ENCODE measurements at places on chromosomes 5 and 9.
A peak's percentile ranks its signal among the peaks of the same experiment; 100 is the strongest.

GRCh38 chr5:93594591-93595419 is 11.8 kb downstream of the NR2F1 start:
- no peak for DNase-seq

DNA sequence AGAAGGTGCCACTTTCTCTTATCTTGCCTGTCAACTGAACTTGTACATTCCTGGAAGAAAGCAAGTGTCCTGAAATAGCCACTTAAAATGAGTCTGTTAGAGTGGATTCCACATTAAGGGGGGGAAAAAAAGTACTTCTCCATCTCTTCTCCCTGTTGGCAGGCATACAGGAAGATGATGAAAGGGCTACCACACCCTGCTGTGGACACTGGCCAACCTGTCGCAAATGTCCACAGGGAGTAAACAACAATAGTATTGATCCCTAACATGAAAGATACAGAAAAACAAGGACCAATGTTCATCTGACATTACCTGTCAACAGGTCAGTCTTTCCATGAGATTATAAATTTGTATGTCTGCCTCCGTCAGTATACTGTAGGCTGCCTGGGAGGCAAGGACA is 265.1 kb upstream of the MAP3K1 start:
- no peak for DNase-seq

DNA sequence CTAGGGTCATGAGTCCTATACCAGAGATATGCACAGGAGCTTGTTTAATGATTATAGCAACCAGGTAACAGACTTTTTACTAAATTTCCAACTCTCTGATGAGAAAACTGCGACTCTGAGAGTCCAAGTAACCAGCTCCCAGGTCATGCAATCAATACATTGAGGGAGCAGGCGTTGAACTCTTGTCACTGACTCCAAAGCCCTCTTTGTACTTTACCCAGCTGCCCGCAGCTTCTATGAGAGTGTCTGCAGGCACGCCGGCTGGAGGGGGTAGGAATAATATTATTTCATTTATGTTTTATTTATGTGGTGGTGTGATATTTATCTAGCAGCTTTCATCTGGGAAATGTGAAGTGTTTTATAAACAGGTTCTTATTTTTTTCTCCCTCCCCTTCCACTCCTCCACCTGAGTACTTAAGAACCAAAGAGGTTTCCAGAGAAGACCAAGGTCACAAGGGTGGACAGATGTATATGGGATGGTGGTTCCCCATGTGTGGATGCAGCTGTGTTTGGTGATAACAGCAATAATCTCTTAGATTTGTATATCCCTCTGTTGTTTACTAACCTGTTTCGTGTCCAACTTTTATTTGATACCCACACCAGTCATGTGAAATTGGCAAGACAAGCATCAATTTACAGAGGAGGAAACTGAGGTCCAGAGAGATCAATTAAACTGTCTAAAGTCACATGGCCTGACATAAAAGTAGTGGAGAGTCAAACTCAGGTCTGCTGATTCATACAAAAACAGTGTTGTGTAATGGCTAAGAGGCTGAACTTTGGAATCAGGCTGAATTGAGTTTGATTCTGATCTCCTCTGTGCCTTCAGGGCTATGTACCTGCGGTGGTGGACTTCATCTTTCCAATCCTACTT is 140.2 kb upstream of the TRIM32 start:
- peak; percentile 40 for DNase-seq

GRCh38 chr9:87577746-87578145 is 80.1 kb downstream of the DAPK1 start:
- no peak for DNase-seq

DNA sequence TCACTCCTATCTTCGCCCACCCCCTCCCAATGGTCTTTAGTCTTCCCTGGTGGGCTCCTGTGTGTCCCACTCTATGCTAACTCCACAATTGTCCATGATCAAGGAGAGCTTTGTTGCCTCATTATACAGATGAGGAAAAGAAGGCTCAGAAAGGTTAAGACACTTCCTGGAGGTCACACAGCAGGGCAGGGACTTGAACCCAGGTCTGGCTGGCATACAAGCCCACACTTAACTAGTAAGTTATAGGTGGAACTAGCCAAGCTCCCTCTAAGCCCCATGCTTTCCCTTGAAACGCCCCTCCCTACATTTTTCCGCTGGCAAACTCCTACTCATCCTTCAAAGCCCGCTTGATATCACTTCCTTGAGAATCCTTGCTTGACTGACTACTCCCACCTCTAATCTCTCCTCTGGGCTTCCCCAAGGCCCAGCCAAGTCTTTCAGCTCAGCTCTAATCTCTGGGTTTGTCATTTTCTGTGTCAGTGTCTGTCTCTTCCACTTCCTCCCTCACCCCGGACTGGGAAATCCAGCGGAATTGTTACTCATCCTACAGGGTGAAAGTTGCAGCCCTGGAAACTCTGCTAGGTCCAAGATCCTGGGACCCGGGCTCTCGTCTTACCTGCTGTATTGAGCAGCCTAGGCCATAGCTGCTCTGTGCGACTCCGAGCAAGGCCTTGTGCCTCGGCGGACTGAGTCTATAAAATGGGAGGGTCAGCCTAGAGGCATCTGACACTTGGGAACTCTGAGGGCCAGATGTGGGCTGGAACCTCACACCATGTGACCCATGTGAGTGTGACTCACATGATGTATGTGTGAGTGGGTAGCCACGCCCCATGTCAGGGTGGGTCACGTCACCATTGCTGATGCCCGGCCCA is 144.5 kb downstream of the GAPVD1 start:
- no peak for DNase-seq

- no peak for DNase-seq
Observed at GRCh38 chr5:129069292-129069691, 25.3 kb upstream of the ISOC1 start.

DNA sequence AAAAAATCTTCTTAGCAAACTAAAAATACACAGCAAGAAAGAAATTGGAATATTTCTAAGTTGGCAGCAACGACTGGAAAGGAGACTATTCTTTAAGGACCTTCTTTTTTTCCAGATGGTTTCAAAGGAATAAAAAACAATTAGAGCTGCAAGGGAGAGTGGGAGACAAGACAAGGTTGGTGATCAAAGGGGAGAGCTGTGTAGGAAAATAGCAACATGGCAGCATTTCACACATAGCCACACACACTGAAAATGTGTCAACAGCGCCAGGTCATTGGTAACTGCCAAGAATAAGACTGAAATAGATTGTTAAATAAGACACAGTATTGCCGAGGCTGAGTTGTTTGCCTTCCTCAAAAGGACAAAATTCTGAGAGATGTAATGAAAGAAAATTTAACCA is 88.1 kb upstream of the TLE1 start:
- no peak for DNase-seq

All from stromal cell of bone marrow (primary cell).